ENCODE measurements at places on chromosomes 7 and 10.
A peak's percentile ranks its signal among the peaks of the same experiment; 100 is the strongest.

GRCh38 chr10:31936933-31937332 is 8.3 kb upstream of the ARHGAP12 start:
- no peak for DNase-seq

DNA sequence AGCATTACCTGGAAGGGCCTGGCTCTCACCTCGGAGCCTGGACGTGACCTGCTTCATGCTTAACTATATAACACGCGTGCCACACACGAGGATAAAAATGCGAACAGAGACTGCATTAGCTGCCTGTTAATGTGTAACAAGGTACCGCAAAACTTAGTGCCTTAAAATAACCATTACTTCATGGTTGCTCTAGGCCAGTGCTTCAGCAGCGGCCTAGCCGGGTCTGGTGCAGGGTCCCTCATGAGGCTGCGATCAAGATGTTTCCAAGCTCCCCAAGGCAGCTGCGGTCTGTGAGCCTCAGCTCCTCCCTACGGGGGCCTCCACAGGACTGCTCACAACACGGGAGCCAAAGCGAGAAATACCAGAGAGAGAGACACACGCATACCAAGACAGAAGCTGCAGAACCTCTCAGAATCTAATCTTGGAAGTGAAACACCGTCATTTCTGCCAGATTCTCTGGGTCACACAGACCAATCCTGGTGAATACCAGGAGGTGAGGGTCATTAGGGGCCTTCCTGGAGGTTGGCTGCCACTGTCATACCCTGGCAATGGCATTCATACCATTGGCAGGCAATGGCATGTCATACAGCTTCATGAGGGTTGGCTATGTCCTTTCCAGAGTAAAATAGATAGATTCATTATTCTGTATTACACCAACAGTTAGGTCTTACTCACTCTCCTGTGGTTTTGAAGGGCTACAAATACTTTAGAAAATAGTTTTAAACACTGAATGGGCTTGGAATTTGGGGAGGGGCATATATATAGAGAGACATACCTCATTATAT is 94.5 kb downstream of the HIPK2 start:
- no peak for DNase-seq

DNA sequence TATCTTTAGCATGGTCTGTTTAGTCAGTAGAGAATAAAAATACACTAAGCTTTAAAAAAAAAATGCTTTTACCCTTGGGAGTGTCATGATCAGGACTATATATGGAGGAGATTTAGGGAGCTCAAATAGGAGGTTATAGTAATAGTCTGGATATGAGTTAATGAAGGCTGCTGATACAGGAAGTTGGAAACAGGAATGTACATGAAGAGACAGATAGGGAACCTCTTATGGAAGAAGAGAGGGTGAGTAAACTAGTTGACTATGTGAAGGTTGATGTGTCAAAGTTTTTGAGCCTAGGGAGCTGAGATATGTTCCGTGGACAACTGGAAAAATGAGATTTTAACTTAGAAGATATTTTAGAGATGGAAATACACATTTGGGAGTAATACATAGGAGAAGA is 472.0 kb upstream of the FZD8 start:
- DNase-seq = no peak

GRCh38 chr10:92121686-92122492 is 169.0 kb downstream of the CPEB3 start:
- DNase-seq = no peak

DNA sequence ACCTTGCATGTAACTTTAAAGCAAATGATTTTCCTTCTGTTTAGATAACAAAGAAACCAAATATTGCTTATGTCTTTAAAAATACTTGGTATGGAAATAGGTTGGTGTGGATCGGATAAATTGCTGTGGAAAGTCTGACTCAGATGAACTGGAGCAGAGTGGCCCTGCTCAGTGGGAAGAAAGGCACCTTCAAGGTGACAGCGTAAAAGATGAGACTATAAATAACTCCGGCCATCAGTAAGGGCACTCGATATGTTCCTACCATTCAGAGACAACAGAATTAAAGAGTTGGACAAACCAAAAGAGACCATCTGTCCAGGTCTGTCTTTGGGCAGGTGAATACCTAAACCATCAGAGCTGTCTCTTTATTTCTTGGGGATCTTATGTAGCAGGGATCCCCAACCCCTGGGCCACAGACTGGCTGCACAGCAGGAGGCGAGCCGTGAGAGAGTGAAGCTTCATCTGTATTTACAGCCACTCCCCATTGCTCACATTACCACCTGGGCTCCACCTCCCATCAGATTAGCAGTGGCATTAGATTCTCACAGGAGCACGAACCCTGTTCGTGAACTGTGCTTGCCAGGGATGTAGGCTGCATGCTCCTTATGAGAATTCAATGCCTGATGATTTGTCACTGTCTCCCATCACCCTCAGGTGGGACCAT is 357.1 kb downstream of the PRPF18 start:
- DNase-seq = no peak

DNA sequence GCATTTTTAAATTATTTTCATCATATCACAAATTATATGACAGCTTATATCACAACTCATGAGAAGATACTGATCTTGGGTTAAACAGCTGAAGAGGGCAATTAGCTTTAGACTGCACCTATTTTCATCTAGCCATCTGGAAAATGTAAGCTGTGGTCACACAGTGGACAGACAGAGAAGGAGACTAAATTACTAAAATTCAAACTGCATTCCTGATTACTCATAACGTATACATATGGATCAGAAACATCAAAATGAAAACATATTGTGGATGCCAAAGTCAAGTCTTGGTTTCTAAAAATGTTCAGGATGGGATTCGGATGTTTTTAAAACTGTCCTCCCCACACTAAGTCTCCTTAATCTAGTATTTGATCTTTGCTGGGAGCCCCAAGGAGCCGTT is 6.6 kb downstream of the BBIP1 start:
- no peak for DNase-seq

DNA sequence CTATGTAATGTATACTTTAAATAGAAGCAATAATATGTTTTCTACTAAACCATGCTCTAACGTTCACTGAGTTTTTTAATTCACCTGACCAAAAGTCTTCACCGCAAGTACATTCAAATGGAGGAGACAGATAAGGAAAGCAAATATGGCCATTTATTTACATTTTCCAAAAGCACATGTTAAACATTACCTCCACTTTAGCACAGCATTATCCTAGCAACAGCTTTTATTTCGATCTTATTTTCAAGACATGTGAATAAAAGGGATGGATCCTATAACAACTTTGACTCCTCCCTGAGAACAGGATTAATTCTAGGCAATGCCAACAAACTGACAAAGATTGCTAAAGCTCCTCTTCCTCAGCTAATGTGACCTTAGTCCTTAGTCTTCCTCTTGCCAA is 11.5 kb upstream of the GRM8 start:
- no peak for DNase-seq

DNA sequence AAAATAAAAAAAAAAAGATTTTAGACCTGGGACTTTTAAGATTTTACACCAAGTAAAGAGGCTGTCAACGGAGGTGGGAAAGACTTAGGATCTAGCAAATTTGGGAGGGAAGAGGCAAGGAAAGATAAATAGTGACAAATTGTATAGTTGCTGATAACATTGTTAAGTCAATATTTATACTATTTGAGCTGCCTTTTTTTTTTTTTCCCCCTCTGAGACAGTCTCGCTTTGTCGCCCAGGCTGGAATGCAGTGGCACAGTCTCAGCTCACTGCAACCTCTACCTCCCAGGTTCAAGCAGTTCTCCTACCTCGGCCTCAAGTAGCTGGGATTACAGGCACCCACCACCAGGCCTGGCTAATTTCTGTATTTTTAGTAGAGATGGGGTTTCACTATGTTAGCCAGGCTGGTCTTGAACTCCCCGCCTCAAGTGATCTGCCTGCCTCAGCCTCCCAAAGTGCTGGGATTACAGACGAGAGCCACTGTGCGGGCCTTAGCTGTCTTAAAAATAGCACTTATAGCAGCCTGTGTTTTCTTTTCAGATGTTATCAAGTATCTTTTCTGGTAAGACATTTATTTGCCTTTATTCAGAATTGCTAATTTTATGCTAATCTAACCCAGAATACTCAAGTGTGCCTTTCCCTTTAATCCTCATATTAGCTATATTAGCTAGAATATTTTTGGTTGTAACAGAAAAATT is 94.5 kb downstream of the MMRN2 start:
- DNase-seq = no peak

DNA sequence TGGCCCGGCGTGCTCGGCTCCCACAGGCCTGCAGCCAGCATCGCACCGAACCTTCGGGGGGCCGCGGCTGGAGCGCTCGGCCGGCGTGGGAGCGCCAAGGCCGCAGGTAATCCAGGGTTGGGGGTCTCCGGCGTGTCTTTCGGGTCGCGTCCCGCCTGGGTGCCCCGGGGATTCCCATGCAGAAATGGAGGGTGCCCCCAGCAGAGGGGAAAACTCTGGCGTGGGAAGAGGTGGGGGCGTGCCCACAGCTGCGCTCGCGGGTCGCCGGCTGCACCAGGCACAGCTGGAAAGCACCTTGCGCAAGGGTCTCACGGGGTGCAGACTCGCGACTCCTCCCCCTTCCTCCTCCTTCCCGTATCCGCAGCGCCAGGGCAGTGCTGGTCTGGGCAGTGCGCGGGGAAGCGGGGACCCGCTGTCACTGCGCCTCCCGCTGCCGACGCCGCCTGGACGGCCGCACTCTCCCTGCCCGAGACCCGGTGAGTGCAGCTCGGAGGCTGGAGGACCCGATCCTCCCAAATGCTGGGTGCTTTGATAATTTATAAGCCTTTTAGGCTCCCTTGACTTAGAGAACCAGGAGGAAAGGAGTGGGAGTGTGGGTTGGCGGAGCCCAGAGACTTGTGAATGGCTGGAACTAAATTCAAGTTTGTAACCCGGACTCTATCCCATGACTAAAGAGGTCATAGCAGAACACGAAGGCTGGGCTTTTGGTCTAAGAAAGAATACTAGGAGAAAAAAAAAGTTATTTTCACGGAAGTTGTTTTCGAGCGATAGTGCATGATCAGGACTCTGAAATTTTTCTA is 489 bp downstream of the MAP3K8 start:
- DNase-seq = peak; percentile 49

DNA sequence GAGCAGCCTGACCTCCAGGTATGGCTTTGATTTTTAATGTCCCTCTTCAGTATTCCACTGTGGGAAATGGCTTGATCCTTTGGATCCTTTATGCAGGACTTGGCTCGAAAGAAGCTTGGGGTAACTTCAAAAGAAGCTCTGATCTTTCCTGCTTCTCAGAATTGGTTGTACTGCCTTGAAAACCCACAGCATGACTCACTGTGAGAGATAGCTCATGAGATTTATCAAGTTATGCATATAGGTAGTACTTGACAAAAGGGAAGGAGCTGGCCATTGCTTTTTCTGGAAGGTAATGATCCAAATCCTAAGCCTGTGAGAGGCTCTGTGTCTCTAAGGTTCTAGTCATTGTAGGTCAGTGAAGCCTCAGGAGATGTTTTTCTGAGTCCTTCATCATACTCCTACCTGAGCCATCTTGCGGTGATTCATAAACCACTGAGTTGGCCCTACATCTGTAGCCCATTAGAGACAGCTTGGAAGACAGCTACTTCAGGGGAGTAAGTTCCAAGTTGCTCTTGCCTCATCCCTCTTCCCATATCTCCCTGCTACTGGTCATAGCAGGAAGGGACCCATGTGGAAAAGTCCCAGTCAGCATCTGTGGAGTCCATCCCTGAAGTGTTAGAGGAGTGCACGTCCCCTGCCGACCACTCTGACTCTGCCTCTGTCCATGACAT is 36.7 kb upstream of the NFKB2 start:
- no peak for DNase-seq

- DNase-seq = no peak
Measured at GRCh38 chr10:131771634-131772358, 129.0 kb upstream of the PPP2R2D start.

DNA sequence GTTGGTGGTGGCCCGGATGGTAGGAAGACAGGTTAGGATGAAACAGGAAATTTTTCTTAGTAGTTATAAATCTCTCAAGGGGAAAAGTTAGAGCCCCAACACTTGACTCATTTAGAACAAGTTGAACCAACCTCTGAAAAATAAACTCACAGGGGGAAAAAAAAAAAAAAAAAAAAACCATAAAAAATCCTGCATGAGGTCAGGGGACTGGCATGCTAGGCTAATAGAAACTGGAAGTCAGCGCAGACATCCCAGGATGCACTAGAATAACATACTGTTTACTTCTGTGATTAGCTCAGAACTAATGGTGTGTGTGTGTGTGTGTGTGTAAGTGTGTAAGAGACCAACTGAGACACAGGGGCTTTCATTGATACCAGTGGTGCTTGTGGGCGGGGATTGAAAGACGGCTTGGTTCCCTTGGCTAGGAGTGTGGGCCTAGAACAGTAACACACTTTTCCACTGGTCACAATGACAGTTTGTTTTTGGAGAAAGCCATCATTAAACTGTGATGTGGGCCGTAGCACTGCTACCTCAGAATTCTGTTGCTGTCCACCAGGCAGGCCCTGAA is 491.6 kb upstream of the GALNT17 start:
- no peak for DNase-seq

GRCh38 chr7:167090-167855 is 25.1 kb upstream of the FAM20C start:
- DNase-seq = no peak

DNA sequence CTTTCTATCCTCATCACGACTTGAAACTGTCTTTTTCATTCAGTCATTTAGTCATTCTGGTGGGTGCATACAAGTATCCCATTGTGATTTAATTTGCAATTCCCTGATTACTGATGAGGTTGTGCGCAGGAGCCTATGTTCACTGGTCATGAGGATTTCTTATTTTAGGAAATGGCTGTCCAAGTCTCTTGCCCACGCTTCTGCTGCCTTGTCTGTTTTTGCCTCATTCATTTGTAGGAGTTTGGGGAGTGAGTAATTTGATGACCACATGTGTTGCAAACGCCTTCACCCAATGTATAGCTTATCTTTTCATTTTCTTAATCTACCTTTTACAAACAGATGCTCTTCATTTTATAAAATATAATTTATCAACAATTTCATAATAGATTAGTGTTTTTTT is 127.3 kb downstream of the ARHGAP22 start:
- DNase-seq = no peak

- DNase-seq = peak; percentile 30
Measured at GRCh38 chr7:150937848-150938561, 40.1 kb downstream of the KCNH2 start.

DNA sequence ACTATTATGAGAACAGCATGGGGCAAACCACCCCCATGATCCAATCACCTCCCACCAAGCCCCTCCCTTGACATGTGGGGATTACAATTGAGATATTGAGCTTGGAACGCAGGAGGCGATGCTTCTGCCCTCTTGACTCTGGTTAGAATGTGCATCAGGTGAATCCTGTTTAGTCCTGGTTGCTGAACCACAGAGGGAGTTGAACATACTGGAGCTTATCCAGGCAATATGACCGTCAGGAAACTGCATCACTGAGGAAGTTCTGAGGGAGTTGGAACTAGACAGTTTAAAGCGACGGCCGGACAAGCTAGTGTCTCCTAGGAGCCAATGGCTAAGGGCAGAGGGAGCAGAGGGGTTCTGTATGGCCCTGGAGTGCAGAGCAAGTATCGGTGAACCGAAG is 31.8 kb upstream of the GARS1 start:
- DNase-seq = no peak

Data from central memory CD4-positive, alpha-beta T cell (primary cell).